ENCODE measurements at places on chromosomes 2 and 18.

- no peak for DNase-seq
Measured at GRCh38 chr18:79684283-79684631, 4.7 kb downstream of the CTDP1 start.

DNA sequence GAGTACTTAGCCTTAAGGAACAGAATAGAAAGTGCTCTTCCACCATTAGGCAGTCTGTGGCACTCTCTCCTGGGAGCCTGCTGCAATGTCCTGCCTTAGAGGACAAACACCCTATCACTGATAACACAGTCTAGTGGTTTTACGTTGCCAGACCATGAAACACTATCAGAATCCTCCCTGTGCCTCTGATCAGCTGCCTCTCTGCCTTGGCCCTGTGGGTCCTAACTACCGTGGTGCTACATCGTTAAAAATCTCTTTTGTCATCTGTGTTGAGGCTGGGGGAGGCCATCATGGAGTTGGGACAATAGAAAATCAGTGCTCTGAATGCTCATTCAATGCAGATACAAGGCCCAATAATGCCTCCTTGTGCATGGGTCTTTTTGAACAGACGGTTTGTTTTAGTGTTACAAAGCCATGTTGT is 11.9 kb upstream of the APCDD1 start:
- no peak for DNase-seq

DNA sequence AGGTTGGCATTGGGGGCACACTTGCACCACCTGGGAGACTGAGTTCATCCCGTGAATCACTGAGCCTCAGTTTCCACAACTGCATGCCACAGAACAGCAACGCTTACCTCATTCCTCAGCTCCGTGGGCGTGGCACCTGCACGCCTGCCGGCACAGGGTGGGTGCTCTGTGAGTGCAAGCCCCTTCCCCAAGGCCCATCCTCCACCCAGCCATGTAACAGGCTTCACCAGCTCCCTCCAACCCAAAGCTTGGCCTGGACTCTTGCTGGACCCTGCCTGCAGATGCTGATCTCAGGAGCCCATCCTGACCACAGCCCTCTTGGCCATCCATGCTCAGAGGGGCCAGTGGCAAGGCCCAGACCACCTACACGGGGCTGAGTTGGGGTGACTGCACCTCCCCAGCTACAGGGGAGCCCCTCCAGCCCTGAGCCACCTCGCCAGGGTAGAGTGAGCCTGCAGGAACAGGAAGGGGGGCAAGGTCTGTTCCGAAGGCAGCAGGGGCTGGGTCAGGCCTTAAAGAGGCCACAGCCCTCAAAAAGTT is 1.8 kb downstream of the PRLH start:
- no peak for DNase-seq

DNA sequence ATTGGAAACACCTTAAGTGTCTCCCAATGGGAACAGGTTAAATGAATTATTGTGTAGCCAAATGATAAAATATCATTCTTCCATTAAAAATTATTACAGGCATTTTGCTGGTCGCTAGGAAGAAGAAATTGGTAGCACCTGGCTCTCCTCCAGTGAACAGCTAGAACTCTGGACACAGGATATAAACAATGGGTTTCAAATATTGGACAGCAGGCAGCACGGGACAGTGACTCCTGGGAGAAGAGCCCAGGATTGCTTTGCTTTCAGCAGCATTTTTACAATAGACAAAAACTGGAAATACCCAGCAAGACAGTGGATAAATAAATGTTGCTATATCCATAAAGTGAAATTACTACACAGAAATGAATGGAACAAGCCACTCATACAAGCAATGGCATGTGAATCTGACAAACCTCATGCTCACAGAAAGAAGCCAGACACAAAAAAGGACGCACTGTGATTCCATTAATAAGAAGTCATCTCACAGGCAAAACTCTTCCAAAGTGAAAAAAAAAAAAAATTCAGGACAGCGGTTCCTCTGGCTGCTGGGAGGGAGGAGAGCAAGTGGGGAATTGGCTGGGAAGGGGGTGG is 50.5 kb downstream of the LAMA1 start:
- DNase-seq, result no peak

- no peak for DNase-seq
Measured at GRCh38 chr18:58364876-58365528, 263.9 kb downstream of the ALPK2 start.

GRCh38 chr18:33326975-33327374 is 113.5 kb downstream of the CCDC178 start:
- no peak for DNase-seq

GRCh38 chr2:121664086-121664485 is 14.8 kb upstream of the CLASP1 start:
- no peak for DNase-seq

- DNase-seq, result no peak
Measured at GRCh38 chr2:71348302-71348701, 16.7 kb downstream of the ZNF638 start.

DNA sequence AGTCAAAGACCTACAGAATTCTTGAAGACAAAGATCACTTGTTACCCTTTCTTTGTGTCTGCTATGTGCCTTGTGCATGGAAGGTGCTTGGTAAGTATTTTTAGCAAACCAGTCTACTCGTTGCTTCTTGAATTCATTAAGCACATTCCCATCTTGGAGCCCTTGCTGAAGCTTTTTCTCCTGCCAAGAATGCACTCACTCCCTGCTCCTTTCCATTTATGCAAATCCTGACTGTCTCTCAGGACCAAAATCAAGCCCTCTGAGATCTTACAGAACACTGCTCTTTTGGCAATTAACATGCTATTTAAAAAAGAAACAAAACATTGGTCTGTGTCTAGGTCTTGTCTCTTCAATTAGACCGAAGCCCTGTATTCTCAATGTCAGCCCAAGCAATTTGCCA is 75.8 kb downstream of the CLHC1 start:
- no peak for DNase-seq

DNA sequence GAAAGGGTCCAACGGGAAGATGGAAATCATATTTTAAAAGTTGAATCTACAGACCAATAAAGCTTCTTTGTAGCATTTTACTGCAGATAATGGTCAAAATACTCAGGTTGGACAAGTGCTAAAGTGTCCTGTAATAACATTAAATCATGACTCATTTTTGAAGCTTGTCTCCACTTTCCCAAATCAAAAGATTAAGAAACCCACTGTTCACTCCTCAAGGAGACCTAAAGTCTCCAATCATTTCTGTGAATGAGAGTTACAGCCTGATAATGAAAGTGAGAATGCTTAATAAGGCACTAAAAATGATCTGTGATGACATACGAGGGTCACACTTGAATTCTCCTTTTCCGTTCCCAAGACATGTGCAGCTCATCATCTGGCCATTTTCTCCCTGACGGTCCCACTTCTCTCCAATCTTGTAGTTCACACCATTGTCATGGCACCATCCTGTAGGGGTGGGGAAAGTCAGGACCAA is 53.4 kb downstream of the ATIC start:
- no peak for DNase-seq

- no peak for DNase-seq
Measured at GRCh38 chr2:182300608-182301007, 126.2 kb downstream of the PDE1A start.

GRCh38 chr2:74221604-74222299 is 23.3 kb downstream of the MTHFD2 start:
- no peak for DNase-seq

DNA sequence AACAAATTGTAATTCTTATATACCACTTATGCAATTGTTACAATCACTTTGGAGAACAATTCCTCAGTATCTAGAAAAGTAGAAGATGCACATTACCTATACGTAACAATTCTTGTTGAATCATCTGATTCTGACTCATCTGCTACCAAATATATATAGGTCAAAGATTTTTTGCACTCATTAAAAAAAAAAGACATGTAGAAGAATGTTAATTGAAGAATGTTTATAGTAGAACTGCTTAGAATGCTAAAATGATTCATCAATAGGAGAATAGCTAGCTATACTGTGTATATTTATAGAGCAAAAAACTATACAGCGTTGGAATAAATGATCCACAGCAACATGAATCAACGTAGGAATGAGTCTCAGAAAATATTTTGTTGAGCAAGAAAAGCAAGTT is 29.5 kb upstream of the STAT1 start:
- no peak for DNase-seq

DNA sequence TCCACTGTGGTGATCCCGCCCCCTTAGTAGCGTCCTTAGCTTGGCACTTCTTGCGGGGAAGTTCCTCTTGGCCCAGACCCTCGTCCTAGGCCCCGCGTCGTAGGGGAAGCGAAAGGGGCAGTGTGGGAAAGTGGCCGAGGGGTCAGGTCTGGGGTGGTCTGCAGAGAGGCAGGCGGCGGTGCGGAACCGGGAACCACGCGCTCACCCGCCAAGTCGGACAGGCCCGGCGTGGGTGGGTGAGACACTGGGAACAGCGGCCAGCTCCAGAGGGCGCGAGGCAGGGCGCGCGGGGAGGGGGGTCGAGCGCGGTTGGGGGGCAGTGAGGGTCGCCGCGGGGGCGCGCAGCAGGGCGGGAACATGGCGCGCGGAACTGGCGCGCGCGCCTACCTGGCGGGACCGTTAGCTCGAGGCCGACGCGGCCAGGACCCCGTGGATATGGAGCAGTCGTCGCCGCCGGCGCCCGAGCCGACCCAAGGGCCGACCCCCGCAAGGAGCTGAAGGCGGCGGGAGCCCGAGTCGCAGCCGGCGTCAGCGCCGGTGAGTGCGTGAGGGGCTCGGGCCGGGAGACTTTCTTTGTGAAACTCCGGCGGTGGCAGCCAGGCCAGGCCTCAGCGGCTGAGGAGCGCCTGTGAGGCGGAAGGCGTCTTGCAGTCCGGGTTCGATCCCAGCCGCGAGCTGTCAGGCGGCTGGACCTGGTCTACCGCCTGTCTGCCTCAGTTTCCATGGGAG is 2896.7 kb upstream of the TEKT4 start:
- no peak for DNase-seq

All from stimulated activated CD4-positive, alpha-beta T cell treated with anti-CD3 and anti-CD28 coated beads, Interleukin-1b, Interleukin-23, amount 100 ng/mL, for 1 hour (primary cell).